Brain (organoid and tissue), 16 donors: ENCODE measurements at places on chromosomes 2 and 18.

- no peak for DNase-seq
These were observed 6.6 kb upstream of the KLHL23 start for GRCh38 chr2:169727065-169727464.

- no peak for DNase-seq
These were observed 26.1 kb upstream of the PIEZO2 start for GRCh38 chr18:11175266-11175979.

- peak; percentile 70 for DNase-seq
These were observed 109.1 kb downstream of the HDAC4 start for GRCh38 chr2:239291475-239292350.

DNA sequence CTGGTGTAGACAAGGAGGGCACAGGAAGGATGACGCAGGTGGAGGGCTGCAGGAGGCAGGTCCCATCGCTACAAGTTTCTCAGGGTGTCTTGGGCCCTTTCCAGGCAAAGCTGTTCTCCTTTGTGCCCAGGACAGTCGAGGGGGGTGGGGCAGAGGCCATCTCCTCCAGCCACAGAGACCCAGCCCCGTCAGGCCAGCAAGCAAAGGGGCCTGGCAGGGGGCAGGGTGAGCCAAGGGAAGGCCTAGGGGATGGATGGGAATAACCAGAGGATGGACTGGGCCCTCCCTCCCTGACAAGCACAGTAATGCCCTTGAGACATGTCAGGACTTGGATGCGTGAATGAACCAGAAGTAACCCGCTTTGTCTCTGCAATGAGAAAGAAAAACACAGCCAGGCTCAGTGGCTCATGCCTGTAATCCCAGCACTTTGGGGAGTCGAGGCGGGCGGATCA, 6.3 kb downstream of the TCF23 start:
- DNase-seq, result no peak

DNA sequence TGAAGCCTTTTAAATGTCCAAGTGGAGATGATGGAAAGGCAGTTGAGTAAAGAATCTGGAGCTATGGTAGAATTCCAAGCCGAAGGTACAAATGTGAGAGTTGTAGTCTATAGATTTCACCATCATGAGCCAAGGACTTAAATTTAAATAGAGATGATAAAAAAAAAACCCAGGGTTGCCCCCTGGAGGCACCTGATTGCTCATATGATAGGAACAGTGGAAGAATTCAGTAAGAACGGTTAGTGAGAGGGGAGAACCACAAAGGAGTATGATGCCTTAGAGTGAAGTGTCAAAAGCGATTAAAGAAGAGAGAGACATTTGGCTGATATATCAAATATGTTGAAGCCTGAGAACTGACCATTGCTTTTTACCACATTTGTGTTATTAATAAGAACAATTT, 11.9 kb downstream of the NYAP2 start:
- DNase-seq, result no peak

DNA sequence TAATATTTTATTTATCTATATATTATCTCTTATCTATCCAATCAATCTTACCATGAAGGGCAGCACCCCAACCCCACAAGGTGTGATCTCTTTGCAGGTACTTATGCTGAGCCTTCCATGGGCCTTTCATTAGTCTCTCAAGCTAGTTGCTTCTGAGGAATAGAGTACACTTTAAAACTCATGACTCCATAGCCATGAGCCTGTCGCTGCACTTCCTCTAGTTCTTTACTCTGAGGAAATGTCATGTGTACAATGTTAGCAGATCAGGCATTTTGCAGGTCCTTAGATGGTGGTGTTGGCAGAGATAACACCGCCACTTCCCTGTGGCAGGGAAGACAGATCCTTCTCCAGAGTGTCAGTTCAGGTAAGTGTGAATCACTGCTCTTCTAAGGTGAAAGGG, 29.5 kb upstream of the STAT4 start:
- DNase-seq, result no peak
